ENCODE measurements at places on chromosomes 3 and 15.

GRCh38 chr3:75906555-75907112, 121.3 kb upstream of the ZNF717 start:
- DNase-seq: no peak

- DNase-seq: no peak
These were observed 171.8 kb downstream of the WDR76 start for GRCh38 chr15:43998607-43999006.

GRCh38 chr3:7518456-7518855, 657.5 kb downstream of the GRM7 start:
- DNase-seq: no peak

DNA sequence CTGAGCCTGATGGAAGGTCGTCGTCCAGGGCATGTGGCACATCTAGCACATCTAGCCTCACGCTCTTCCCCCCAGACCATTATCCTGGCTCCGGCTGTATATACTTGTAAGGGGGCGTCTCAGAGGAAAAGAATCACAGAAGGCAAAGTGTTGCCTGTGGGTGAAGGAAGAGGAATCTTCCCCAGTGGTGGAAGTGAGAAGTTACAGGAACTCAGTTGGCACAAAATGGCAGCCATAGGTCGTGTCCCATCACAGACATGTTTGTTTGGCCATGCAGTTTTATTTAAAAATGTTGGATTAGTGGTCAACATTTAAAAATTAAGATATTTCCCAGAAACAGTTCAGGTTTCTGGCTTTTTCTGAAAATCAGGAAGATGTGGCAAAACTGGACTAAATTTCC, 13.6 kb downstream of the GALNT15 start:
- no peak for DNase-seq

DNA sequence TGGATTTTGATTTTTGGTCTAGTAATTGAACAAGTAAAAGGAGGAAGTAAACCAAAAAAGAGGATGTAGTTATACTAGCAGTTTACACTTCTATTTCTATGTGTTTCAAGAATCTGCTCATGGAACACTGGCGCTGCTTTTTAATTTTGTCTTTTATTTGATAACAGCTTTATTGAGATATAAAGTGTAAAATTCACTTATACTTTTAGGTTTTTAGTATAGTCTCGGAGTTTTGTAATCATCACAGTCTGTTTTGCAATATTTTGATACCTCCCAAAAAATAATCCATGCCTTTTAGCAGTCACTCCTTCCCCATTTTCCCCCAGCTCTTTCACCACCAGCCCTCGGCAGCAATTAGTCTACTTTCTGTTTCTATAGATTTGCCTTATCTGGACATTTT, 18.0 kb downstream of the UBE2E2 start:
- no peak for DNase-seq

DNA sequence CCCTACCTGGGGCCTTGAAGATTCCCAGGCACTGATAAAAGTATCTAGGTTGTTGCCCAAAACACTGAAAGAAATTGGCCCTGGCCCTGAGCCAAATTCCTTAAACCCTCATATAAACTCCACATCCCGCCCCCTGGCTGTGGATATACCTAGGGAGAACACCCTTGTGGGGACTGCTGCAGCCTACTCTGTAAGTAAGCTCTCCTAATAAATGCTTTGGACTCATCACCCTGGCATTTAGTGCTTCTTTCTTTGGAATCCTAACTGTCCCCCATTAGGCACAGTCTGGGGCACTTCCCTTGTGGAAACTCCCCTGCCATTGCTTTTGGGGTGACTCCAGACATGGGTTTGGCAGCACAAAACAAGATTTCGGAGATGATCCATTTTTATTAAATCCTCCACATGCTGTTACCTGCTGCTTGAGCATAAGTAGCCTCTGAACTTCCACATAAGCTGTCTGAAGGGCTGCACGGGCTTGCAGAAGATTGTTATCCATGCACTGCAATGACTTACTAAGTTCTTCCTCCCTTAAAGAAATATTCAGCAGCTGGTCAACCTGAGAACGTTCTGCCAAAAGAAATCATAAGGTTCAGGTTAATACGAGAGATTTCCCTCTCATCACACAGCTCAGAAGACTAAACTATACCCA, 46.4 kb downstream of the ZNF106 start:
- no peak for DNase-seq

DNA sequence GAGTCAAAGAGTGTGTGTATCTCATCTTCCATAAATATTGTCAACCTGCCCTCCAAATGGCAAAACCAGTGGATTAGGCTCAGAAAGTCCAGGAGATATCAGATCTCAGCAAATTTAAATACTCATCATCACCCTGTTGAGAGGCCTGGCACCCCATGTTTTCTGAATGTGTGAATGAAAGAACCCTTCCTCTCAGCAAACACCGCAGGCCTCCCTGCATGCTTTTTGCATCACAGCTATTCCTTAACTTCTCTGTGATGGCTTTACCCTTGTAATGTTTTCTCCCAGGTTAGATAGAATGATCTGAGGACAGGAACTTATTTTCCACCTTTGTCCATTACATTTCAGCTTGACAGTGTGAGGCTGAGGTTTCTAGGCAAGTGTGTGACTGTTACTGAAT, 43.6 kb upstream of the NMNAT3 start:
- DNase-seq: no peak

- no peak for DNase-seq
These were observed 58.4 kb downstream of the RBM6 start for GRCh38 chr3:49998326-49998725.

- DNase-seq: no peak
These were observed 14.8 kb upstream of the IL1RAP start for GRCh38 chr3:190499122-190499521.

DNA sequence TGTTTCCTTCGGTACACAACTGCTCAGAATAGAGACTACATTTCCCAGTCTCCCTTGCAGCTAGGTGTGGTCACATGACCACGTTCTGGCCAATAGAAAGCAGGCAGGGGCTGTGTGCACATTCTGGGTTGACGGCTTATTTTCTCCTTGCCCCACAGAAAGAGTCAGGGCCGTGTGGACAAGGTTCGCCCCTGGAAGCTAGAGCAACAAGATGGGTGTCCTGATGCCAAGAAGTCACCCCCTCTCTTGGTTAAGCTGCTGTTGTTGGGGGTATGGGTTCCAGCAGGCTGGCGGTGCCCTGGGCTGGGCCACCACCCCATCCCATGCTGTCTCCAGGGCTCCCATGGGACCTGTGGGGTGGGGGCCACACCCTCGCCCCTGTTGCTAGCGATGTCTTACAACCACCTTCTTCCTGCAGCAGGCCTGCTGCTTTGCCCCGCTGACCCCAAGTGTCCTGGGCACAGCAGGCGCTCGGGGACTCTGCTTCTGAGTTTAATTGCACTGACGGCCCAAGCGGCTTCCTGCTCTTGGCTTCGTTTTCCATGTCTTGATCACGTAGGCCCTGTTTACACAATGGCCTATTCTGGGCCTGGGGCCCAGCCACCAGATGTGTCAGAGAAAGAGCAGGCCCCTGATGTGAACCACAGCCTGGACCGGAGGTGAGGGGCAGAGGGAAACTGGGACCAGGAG, 24.9 kb downstream of the ABTB1 start:
- no peak for DNase-seq

DNA sequence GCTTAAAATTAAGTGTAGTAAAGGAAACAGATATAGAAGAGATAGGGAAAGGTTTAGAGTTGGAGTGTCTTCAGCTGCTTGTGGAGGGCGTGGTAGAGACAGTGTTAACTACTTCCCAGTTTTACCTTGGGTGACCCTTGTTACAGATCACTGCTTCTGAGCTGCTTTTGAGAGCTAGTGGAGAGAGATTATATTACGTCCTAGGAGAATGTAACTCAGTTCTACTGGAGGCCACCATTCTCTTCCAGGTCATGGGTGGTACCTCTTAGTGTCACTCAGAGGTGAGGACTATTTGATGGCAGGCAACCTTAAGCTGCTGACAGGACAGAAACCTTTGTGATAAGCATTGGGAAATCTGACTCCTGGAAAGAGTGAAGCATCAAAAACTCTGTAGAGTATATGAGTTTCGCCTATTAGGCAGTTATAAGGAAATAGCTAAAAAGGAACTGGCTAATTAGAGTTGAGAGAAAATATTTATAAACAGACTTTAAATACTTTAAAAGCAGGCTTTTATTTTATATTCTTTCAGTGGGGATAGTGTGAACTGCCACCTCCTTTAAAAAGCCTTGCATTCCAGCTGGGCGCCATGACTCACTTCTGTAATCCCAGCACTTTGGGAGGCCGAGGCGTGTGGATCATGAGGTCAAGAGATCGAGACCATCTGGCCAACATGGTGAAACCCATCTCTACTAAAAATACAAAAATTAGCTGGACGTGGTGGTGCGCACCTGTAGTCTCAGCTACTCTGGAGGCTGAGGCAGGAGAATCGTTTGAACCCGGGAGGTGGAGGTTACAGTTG, 106.5 kb downstream of the ZNF609 start:
- no peak for DNase-seq

DNA sequence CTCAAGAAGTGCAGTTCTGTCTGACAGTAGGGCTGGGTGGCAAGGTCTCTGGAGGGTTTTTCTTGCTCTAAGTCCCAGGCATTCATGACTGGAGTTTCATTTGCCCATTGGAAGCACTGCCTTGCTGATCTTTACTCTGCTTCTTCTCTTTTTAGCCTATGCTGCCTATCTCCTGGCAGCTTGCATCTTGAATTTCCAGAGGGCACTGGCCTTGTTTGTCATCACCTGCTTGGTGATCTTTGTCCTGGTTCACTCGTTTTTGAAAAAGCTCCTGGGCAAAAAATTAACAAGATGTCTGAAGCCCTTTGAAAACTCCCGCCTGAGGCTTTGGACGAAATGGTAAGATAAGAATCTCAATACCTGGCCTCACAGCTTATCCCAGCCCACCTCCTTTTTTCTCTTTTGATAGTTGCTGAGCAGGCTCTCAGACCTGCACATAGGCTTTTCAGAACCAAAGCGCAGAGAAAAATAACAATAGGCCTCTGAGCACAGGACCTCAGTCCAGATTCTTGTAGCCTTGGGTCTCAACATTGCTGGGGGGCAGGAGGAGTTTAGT, 10.9 kb downstream of the SLC28A2 start:
- DNase-seq: no peak

DNA sequence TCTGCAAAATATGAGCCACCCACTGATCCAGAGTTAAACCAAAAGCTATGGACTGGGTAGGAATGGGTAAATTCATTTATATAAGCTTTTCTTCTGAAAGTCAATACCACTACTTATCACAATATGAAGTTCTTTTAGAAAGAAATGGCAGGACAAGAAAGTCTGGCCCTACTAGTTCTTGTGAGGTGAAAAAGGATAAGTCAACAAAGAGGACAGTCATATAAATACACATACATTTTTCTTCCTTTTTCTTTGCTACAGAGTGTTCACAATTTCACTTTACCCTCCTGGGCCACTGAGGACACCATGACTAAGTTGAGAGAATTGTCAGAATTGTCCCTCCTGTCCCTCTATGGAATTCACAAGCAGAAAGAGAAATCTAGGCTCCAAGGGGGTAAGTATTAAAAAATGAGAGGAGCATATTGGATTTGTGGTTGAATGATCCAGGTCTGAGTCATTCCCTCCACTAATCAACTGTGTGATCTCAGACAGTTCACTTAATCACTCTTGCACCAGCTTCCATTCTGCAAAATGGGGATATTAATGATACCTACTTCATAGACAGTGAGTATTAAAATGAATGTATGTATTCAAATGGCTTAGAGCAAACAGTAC, 27.6 kb downstream of the ACP3 start:
- DNase-seq: no peak

DNA sequence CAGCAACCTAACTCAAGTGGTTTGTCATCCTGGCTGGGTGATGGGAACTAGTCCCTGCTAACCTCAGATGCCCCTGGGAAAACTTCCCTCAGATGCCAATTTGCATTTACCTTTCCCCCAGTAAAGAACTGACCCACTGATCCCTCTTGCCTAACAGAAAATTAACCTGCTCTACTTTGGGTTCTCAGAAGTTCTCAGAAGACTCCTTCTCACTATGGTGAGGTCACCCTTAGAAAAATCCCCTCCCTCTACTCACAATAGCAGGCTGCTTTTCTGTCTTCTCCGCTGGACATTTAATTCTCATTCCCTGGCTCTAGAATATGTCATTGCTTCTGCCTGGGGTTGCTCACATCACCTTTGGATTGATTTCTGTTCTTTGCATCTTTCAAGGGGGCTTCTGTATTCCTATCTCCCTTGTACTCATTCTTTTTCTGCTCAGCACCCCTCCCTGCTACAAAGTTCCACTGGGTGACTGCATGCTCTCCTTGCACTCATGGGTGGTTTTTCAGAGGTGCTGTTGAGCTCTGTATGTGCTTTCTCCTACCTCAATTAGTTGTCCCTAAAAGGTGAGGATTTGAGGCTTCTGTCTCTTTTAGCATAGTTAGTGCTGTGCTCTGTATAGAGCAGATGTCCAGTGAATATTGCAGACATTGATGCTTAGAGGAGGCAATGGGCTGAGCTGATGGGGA, 869 bp downstream of the PLA1A start:
- DNase-seq: peak; percentile 65

DNA sequence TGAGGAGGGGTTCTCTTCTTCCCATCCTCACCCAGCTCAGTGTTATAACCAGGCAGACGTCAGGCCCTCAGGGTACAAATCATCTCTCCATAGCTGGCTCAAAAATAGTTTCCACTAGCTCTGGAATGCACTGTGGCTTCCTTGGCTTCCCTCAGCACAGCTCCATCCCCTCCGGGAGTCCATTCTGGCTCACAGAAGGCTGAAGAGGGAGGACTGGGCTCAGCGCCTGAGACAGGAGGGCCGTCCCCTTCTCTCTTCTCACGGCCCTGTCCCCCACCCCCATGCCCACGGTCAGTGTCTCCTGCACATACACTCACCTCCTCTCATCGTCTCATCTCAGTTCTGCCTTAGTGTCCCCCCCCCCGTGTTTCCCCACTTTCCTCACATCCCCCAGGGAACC, 50.1 kb downstream of the UMPS start:
- no peak for DNase-seq

DNA sequence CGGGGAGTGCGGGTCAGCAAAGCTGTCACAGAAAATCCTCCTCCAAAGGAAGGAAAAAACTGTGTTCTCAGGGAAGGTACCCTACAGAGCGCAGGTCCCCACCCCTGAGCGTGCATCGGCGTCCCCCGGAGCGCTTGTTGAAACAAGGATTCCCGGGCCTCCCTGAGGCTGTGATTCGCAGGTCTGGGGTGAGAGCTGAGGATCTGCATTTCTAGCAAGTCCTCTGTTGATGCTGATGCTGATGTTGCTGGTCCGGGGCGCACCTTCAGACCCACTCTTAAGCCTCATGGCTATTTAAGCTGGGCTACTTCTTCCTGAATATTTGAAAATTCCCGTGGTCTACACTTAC, 226.2 kb upstream of the IGF1R start:
- no peak for DNase-seq

DNA sequence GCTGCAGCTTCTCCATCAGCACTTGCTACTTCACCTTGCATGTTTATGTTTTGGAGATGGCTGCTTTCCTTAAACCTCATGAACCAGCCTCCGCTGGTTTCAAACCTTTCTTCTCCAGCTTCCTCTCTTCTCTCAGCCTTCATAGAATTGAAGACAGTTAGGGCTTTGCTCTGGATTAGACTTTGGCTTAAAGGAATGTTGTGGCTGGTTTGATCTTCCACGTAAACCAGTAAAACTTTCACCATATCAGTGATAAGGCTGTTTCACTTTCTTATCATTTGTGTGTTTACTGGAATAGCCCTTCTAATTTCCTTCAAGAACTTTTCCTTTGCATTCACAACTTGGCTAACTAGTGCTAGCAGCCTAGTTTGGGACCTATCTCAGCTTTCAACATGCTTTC, 11.7 kb upstream of the GNAT1 start:
- DNase-seq: no peak
